ENCODE measurements at places on chromosomes 16 and 17.

DNA sequence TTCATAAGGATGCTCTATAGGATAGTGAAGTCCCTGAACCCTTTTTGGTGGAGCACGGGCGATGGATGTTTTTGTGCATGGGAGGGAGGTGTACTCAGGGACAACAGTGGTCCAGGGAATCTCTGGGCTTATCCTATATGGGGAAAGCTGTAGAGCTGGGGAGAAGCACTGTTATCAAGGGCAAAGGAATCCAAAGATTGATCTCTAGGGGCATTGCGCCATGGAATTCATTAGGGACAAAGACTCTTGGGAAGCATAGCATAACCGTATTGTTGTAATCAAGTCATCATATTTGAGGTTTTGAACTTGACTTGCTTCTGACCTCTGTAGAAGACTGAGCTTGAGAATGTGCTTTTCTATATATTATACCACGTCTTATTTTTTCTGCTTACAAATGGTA lies 172.9 kb upstream of the ZFHX3 start:
- no peak for DNase-seq

GRCh38 chr17:33085256-33085655 lies 93.6 kb downstream of the SPACA3 start:
- DNase-seq: no peak

- DNase-seq: no peak
Measured at GRCh38 chr16:85417156-85417860, 195.8 kb upstream of the GSE1 start.

DNA sequence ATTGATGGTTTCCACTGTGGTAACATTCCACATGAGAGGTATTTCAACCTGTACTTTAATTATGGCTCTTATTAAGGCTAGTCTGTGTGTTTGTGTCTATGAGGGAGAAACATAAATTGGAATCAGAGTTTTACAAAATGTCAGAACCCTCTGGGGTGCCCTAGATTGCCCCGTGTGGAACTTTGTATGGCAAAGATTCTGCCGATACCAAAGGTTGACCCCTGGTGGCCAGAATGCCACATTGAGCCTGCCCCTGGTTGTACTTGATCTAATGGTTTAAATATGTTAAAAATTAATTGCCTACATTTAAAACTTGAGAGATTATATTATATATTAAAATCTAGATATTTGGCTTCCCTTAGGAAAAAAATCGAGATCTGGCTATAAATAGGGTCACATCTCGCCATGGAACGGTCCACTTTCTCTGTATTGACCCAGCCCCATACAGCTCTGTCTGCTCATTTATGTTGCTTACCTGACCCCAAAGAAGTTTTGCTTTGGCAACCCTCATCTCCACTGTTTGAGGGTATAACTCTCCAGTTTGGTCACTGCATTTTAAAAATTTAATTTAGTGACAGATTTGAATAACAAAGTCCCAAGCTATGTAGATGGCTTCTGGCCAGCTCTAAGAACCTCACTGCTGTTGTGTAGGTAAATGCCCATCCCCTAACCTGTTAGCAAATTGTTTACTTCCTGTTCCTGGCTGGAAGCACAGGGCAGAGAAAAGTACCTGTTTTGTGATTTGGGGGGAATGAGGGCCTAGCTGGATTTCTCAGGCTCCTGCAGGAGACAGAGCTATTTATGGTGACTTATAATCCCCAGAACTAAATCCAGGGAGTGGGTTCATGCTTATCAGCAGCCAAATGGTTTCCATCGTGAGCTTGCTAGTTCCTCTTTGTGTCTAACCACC lies 95.0 kb downstream of the PLCG2 start:
- DNase-seq: peak; percentile 19

DNA sequence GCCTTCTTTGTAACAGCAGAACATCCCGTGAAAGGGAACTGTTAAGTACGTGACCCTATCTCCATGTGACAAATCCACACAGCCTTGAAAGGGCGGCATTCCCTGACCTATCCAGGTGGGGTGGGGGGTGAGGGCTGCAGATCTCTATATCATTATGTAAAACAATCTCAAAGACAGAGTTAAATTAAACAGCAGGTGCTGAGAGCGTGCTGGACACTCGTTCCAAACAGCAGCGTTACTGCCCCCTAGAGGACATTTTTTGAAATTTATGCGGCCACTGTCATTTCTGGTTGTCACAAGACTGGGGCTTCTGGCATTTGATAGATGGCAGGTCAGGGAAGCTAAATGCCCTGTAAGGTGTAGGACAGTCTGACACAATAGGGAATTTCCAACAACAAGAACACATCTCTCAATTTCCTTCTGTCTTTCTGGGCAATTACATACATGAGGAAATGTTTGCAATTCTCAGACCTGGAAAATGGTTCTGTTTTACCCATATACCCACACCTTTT lies 6.7 kb upstream of the SLC25A39 start:
- DNase-seq: peak; percentile 86

GRCh38 chr16:66304961-66305360 lies 61.5 kb upstream of the CDH5 start:
- DNase-seq: no peak

GRCh38 chr17:76956846-76957540 lies 88.8 kb downstream of the MGAT5B start:
- no peak for DNase-seq

- DNase-seq: no peak
Measured at GRCh38 chr17:76153640-76154039, 12.6 kb upstream of the FOXJ1 start.

- no peak for DNase-seq
Measured at GRCh38 chr16:12089492-12090150, 113.1 kb downstream of the SNX29 start.

- no peak for DNase-seq
Measured at GRCh38 chr17:29645515-29646051, 22.9 kb upstream of the CORO6 start.

DNA sequence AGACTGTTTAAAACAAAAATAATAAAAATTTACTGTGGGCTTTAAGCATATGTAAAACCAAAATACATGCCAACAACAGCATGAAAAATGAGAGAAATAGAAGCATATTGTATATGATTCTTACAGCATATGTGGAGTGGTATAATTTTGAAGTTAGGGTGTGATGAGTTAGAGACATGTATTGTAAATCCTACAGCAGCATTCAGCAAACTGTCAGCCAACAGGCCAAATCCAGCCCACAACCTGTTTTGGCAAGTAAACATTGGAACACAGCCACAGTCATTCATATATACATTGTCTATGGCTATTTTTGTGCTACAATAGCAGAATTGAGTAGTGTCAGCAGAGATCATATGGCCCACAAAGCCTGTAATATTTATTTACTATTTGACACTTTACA lies 42.3 kb downstream of the ZNF18 start:
- DNase-seq: no peak

GRCh38 chr16:27048316-27048715 lies 18.4 kb upstream of the C16orf82 start:
- DNase-seq: no peak

GRCh38 chr16:78127130-78127529 lies 27.7 kb downstream of the WWOX start:
- no peak for DNase-seq

GRCh38 chr16:83623091-83623730 lies 184.6 kb upstream of the HSBP1 start:
- no peak for DNase-seq

GRCh38 chr17:29155966-29156338 lies 24.2 kb downstream of the MYO18A start:
- no peak for DNase-seq

- DNase-seq: no peak
Measured at GRCh38 chr16:84382396-84382795, 14.1 kb downstream of the ATP2C2 start.

- no peak for DNase-seq
Measured at GRCh38 chr16:4803401-4803844, 990 bp upstream of the ROGDI start.

DNA sequence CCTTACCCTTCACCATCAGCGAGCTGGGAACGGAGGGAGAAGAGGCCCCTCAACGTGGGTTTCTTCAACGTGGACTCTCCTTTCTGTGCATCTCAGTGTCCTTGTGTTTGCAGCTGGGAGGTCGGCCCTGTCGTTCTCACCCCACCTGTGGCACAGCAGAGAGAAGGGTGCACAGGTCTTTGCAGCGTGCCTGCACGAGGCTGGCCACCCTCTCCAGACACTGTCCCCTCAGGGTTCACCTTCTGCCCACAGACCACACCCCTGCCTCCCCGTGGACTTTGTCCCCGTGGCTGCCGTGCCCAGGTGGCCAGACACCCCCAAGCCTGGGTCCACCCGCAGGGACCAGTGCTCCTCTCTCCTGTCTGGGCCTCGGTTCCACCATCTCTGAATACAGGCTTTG lies 7.3 kb upstream of the WDR45B start:
- DNase-seq: no peak

DNA sequence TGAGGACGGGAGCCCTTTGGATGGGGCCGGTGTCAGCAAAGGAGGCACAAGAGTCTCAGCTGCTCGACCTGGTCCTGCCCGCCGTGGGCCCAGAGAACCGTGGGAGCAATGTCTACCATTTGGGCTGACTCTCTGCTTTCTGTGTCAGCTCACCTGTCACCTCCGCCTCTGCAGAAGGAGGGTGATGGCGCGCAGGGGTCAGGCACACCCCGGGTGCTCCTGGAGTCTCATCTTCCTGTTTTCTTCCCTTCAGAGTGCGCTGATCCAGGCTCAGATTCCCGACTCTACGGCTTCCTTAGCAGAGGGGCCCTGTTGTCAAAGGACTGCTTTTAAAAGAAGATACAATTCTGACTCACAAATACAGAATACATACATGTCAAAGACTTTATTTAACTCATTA lies 167.1 kb downstream of the BANP start:
- DNase-seq: no peak

- no peak for DNase-seq
Measured at GRCh38 chr16:23739516-23739915, 15.3 kb upstream of the CHP2 start.

GRCh38 chr17:19019041-19019941 lies 14.7 kb upstream of the FAM83G start:
- DNase-seq: no peak

GRCh38 chr16:86556576-86556975 lies 1.5 kb upstream of the MTHFSD start:
- DNase-seq: no peak

GRCh38 chr16:68737046-68737729 lies at the start of gene CDH1:
CDH1 (plus strand) TSS chr16:68737292; CDS start chr16:68737416, 124 bp downstream.
- DNase-seq: peak; percentile 84

DNA sequence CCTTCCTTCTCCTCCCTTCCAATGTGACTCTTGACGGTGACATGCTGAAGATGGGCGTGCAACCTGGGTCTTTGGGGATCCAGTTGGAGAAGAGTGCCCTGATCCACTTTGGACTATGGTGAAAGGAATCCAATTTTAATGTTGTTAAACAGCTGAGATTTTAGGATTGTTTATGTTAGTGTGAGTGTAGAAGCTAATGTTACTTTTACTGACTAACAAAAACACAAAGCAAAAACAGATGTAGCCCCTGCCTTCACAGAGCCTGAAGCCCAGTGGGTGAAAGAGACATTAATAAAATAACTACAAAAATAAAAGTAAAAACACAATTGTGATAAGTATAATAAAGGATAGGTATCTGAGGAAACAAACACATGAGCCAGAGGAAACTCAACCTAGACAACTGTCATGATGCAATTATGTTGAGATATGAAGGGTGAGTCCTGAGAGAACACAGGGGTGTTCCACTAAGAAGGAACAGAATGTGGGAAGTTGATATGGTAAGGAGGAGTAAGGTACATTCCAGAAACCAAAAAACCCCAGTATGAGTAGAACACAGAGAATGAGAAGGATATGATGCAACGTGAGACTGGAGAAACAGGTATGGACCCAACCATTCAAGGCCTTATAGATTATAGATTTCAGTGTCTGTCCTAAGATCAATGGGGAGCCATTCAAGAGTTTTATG lies 115.1 kb upstream of the PMFBP1 start:
- DNase-seq: no peak

DNA sequence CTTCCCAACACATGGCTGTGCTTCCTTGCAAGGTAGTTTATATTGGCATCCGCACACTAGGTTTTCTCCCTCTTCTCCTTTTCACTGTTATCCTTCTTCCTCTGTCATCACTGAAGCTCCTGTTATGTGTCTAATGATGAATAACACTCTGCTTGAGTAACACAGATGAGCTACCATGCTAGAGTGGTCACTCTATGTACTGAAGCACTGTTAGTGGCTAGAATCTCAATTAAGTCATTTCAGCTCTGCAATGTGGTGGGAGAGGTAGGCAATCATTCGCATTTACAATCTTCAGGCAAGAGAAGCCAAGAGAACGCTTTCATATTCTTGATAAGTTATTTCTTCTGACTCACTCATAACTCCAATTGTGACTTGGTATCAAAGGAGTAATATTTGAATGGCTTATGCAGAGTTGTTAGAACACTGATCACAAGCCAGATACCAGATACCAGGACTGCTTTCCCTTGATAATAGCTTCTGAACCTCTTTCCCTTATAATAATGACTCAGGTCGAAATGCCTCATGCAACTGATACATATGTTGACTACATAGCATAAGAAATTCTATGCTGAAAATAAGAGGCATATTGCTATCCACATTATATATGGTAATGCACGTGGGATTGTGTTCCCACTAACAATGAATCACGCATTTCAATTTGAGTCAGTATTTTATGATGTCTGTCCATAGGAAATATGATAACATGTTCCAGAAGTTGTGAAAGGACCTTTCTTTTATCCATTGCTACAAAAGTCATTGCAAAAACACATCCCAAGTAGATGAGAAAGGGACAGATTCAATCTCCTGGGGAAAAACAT lies 158.0 kb upstream of the HS3ST3A1 start:
- DNase-seq: no peak

GRCh38 chr17:30449480-30449879 lies 27.7 kb upstream of the GOSR1 start:
- no peak for DNase-seq

- no peak for DNase-seq
Measured at GRCh38 chr16:12758670-12759558, 44.8 kb downstream of the CPPED1 start.

DNA sequence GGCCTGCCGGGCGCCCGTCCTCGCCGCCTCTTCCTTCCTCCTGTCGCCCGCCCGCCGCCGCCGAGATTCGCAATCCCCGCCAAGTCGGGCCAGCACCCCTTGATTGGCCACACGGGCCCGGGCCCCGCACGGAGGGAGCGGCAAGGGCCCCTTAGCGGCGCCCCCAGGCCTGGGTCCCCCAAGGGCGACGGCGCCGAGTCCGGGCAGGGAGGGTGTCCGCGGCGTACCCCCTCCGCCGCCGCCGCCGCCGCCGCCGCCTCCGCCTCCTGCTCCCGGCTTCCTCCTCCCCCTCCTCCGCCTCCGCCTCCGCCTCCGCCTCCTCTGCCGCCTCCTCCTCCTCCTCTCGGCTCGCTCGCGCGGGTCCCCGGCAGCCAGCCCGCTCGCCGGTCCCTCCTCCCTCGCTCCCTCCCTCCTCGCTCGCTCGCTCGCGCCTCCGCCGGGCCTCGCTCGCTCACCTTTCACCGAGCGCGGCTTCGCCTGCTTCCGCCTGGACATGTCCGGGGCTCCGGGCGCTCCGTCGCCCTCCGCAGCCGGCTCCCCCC lies 561 bp downstream of the ZNF423 start:
- no peak for DNase-seq

- DNase-seq: peak; percentile 67
Measured at GRCh38 chr16:3716831-3717234, 491 bp downstream of the TRAP1 start.

GRCh38 chr17:8643855-8644506 lies 13.5 kb upstream of the MYH10 start:
- no peak for DNase-seq
